ENCODE measurements at places on chromosomes 11 and 22.

DNA sequence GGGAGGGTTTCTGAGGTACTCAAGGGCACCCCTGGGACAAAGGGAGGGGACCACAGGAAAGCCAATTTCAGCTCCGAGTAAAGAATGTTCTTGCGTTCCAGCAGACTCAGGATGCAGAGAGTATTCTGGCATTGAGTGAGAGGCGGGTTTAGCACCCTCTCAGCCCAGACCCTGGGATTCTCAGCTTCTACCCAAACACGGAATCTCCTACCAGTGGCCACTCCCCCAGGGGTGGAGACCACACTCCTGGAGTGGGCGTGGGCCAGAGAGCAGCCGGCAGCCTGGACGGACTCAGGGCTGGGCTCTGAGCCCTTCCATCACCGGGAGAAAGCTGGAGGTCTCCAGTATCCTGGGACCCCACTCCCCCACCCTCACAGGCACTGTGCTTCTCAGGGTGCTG is 26.1 kb upstream of the TTLL12 start:
- DNase-seq = no peak

DNA sequence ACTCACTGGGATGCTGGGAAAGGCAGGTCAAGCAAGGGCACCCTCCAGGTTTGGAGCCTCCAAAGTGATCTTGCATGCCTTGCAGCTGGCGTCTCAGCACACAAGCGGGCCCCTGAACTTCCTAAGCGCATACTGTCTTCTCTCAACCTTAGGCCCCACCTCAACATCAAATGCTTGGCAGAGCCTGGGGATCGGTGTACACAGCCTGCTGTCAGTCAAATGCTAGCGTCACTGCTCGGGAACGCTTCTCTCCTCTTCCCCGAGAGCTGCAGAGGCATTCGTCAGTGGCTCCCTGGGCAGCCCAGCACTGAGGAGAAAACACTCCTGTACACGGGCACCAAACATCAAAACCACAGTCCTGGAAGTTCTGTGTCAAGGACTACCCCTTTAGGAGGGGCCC is 124.9 kb downstream of the C11orf58 start:
- no peak for DNase-seq

- DNase-seq = no peak
These were observed 10.7 kb downstream of the PPFIA1 start for GRCh38 chr11:70281156-70281609.

- DNase-seq = no peak
These were observed 9.0 kb downstream of the TRIM44 start for GRCh38 chr11:35671396-35672127.

DNA sequence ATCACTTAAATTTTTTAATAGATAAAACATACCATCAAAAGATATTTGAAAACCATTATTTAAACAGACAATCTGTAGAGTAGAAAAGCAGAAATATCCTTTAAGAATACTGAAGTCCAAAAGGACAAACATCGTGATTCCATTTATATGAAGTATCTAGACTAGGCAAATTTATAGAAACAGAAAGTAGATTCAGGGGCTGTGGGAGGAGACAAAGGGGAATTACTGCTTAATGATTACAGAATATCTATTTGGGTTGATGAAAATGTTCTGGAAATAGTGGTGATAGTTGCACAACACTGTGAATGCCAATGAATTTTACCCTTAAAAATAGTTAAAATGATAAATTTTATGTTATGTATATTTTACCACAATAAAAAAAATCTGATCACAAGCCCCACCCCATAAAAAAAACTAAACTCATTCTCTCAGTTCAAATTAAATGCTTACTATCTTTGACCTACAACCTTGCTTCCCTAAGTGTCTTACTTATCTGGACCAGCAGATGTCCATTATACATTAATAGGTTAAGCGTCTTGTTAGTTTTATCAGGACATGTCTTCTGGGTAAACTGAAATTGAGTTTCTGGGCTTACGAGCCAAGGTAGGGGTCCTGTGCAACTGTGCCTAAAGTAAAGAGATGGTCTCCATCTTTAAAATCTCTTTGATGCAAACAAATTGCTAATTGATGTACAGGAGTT is 86.3 kb downstream of the FCHSD2 start:
- DNase-seq = no peak

DNA sequence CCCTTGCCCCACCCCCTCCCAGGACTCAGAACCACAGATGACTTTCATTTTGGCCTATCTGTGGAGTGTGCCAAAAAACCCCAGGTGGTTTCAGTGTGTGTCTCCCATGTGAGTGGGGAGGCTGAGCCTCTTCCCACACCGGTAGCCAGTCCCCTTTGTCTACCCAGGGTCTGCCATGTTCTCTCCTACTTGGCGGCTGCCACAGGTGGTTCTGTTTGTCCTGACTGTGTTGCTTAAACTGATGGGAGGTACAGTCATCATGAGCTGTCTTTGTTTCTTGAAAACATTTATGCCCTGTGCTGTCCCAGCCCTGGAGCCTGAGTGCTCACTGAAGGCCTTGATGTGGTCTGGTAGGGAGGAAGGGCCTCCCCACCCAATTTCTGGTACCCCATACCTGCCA is 39.7 kb upstream of the SUSD2 start:
- no peak for DNase-seq

GRCh38 chr11:10275714-10276113 is 18.3 kb downstream of the SBF2 start:
- DNase-seq = no peak

DNA sequence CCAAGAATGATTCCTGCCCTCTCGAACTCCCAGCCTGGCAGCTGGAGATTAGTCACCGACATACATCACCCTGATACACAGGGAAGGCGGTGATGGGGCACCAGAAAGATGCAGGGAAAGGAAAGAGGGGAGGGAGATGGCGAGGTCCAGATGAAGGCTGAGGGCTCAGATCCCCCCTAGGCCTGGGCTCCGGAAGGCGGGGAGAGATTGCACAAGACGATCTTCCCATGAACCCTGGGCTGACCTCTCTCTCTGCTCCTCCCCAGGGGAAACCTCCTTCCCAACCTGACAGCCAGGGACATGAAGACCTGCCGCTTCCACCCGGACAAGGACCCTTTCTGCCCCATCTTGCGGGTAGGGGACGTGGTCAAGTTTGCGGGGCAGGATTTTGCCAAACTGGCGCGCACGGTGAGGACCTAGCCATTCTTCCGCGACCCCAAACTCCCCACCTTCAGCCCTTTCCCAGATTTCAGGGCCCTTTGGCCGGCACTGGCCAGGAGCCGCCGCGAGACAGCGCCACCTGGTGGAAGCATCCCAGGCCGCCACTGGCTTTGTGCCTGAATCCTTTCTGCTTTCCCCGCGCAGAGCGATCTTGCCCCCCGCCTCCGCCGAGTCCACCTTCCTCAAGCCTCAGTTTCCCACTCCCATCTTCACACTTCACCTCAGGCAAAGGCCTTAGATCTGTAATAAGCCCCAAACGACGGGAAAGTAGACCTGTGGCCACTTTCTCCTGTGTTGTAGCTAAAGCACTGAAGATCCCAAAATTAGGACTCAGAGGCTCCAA is 11.5 kb downstream of the P2RX3 start:
- peak; percentile 7 for DNase-seq

GRCh38 chr11:107408762-107409211 is 48.8 kb downstream of the CWF19L2 start:
- peak; percentile 2 for DNase-seq

- no peak for DNase-seq
These were observed 94.1 kb upstream of the PRDM11 start for GRCh38 chr11:45052361-45052760.

DNA sequence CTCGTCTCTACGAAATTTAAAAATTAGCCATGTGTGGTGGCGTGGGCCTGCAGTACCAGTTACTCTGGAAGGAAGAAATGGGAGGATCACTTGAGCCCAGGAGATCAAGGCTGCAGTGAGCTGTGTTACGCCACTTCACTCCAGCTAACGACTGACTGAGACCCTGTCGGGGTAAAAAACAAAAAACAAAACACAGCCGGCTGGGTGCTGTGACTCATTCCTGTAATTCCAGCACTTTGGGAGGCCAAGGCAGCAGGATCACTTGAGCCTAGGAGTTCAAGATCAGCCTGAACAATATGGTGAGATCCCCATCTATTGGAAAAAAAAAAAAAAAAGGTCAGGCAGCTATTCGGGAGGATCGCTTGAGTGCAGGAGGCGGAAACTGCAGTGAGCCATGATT is 2.4 kb downstream of the PAFAH1B2 start:
- no peak for DNase-seq

GRCh38 chr11:119594639-119595249 is 134.3 kb downstream of the NECTIN1 start:
- DNase-seq = peak; percentile 24

GRCh38 chr22:28051787-28052356 is 132.8 kb upstream of the PITPNB start:
- peak; percentile 29 for DNase-seq

DNA sequence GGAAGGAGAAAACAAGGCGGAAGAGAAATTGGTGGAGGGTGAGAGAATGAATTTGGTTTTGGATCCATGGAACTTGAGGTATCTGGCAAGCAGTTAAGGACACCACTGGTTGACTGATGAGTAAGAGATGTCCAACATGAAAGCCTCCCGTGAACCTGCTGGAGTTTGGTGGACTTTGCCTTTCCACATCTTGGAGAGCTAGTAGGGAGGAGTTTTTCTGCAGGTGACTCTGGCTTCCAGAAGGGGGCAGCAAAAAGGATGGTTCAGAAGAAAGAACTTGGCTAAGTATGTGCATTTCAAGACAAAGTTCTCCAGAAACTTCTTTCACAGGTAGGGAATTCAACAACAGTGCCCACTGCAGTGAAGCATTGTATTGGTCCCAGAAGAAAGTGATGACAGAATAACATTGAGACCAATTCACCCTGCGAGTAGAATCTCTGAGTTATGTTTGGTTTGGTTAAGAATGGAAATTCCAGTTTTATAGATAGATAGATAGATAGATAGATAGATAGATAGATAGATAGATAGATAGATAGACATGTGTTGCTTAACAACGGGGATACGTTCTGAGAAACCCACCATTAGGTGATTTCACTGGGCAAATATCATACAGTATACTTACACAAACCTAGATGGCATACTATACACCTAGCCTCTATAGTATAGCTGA is 28.5 kb downstream of the DCDC1 start:
- peak; percentile 9 for DNase-seq

GRCh38 chr22:26215736-26216135 is 46.5 kb downstream of the SEZ6L start:
- no peak for DNase-seq

- DNase-seq = no peak
These were observed 12.1 kb downstream of the MMP7 start for GRCh38 chr11:102518296-102519094.

GRCh38 chr11:119352857-119353260 is 6.4 kb upstream of the MFRP start:
- DNase-seq = no peak

DNA sequence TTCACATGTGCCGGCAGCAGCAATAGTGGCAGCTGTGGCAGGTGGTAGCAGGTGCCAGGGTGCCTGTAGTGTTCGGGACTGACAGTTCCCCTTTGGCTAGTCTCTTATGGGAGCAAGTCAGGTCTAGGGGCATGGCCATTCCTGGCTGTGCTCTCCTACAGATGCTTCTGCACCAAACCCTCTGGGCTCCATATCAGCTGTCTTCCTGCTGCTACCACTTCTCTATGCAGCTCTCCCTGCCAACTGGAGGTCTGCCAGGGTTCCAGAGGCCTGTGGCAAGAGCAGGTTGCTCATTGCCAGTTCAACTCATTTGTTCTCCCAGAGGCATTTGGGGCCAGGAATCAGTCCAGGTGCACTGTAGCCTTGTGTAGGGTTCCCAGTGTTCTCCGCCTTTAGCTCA is 473.7 kb downstream of the JRKL start:
- no peak for DNase-seq

GRCh38 chr22:39259666-39260065 is 14.9 kb upstream of the PDGFB start:
- peak; percentile 40 for DNase-seq

- DNase-seq = peak; percentile 31
These were observed 35.1 kb downstream of the RRP8 start for GRCh38 chr11:6568191-6568918.
